ENCODE measurements at places on chromosomes 16 and 17.

- no peak for DNase-seq
Measured at GRCh38 chr17:28967221-28968135, 16.2 kb upstream of the PHF12 start.

DNA sequence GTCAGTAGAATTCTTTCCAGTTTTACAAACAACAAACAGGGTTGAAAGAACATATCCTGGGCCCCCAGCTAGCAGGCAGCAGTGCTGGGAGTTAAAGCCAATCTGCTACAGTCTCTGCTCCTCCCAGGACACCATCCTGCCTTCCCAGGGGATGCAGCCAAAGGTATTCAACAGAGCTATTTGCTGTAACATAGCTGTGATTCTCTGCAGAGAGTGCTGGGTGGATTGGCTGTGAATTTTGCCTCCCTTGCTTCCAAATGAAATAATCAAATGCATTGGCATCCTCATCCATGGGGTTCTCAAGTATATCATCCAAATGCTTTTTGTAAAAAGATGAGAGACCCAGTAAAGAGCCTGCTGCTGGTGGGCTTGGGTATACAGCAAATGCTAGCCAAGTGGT lies 124.3 kb downstream of the NPIPB5 start:
- DNase-seq: no peak

DNA sequence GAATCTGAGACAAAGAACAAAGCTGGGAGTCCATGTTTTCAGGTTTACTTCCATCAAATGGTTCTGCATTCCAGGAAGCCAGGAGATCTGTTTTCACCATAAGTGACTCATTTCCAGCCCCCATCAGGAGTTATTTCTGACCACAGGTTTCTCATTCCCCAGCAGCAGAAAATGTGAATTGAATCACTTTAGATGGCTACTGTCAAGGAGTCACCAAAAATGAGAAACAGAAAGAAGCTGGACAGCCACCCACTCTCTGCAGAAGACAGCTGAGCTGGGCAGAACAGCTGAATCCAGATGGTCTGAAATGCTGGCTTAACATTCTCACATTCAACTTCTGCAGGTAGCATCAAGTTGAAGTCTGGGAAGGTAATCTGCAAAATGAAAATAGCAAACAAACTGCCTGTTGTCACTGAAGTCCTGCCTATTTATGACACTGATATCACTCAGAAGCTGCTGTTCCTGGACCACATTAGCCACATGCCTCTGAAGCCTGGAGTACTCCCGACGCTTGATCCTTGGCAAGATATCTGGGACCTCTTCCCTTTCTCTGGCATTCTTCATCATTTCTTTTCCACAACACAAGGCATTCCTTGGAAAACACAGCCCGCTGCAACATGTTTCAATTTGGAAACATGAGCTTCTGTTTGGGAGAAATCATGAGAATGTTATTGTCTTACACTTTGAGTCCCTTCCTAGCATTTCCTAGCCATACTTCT lies 15.3 kb downstream of the CCL11 start:
- no peak for DNase-seq

DNA sequence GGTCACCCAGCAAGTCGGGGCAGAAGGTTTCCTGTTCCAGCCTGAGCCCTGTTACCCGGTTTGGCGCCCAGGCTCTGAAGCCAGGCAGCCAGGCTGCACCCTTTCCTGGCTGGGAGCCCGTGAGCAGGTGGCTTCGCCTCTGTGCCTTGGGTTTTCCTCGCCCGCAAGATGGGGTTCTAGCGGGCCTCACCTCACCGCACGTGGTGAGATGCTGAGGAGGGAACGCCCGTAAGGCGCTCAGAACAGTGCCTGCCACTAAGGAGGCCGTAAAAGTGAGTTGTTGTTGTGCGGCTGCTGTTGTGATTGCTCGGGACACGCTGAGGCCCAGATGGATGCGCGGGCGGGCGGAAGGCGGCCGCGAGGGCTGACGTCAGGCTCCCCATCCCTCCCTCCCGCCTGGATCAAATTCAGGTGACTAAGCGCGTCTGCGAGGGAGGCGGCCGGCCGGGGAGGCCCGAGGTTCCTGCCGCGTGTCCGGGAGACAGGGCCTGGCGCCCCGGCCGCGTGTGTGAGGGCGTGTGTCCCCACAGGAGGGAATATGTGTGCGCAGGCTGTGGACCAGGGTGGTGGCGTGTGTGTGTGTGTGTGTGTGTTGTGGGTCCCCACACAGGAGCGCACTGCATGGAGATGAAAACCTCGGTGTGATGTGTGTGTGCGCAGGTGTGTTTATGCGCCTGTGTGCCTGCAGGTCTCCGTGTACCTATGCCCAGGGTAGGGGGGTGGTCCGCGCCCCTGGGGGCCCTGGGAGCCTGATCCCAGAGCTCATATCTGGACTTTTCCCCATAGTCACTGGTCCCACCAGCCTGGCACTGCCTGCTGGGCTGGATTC lies 4.3 kb downstream of the CAMKK1 start:
- peak; percentile 89 for DNase-seq

DNA sequence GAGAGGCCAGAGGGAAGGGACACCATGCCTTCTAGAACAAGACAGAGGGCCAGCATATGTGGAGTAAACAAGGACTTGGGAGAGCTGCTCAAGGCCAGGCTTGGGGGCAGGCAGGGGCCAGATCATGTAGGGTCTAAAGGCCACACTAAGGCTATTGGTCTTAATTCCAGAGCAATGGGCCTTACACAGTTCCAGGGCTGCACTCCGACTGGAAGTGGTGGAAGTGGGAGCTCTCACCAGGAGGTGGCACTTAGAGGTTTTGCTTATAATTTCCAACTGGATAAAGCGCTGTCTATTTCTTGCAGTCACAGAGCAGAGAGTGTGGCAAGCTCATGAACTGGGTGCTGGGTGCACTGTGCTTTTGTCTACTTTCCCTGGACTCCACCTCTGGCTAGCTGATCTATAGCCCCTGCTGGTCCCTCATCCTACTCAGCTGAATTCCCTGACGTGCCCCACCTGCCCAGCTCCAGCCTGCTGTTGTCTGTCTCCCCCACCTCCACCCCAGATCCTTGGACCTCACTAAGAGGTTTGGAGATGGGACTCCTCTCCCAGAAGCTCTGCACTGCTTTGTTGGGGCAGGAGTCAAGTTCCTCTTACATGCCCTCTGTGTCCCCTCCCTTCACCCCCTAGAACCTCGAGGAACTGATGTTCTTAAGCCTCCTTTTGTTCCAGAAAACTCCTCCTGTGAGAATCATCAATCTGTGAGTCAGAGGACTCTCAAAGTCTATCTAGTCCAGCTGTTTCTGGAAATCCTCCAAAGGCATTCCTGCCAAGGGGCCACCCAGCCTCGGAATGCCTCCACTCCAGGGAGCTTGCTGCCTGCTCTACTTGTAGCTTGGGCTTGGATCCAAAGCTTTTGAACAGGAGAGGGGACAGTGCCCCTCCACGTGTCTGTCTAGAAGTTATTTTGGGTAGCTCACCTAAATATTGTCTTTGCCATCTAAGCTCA lies 48.1 kb upstream of the KSR1 start:
- no peak for DNase-seq

DNA sequence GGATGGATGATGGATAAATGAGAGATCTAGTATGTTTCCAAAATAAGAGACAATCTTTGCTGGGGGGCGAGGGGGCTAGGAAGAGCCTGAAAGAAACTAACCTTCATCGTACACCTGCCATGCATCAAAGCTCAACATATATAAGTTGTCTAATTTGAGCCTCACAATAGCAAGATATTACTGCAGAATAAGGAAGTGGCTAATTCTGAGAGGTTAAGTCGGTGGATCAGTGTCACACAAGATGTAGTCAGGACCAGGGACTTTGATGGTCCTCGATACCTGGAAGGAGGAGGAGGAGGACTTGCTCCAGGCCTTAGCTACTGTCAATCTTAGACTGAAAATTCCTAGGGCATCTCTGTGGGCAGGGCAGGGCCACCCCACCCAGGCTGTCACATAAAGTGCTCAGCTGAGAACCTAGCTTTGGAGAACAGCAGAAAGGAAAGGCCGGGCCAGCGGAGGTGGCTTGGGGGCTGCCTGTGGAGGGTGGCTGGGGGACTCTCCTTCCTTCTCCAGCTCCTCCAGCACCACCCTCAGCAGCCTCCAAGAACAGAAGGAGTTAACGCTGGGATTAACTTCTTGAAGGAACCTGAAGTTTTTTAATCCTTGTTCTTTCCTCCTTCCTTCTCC lies 460 bp upstream of the SLC13A2 start:
- no peak for DNase-seq

GRCh38 chr16:12543700-12544476 lies 259.8 kb downstream of the CPPED1 start:
- no peak for DNase-seq

GRCh38 chr16:7378024-7378695 lies 45.5 kb downstream of the RBFOX1 start:
- DNase-seq: no peak

DNA sequence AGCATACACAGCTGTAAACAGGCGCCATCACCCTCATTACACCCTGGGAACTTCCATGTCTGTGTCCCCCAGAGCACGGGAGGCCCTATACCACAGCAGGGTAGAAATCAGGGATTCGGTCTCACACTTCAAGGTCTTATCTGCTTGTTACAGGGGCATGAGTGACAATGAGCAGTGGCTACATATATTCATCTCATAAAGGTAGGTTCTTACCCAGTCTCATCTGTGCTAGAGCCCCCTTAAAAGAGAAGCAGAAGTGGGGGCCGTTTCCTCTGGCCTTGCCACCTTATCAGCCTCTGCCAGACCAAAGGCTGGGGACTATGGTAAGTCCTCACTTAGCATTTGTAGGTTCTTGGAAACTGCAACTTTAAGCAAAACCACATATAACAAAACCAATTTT lies 46.5 kb downstream of the IRX5 start:
- no peak for DNase-seq

DNA sequence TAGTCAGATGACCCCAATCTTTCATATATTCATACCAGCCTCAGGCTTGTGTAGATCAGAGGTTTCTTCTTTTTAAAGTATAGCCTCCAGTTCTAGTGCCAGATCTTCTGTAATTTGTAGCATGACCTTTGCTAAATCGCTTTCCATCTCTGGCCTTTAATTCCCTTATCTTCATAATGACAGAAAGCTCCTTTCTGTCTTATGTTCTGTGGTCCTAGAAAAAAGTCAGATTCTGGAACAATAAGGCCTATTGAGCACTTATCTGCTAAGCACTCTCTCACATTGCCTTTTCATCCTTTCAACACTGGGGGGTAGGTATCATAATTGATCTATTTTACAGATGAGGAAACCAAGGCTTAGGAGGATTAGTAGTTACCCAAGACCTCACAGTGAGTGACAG lies 9.2 kb downstream of the CCL16 start:
- DNase-seq: no peak

DNA sequence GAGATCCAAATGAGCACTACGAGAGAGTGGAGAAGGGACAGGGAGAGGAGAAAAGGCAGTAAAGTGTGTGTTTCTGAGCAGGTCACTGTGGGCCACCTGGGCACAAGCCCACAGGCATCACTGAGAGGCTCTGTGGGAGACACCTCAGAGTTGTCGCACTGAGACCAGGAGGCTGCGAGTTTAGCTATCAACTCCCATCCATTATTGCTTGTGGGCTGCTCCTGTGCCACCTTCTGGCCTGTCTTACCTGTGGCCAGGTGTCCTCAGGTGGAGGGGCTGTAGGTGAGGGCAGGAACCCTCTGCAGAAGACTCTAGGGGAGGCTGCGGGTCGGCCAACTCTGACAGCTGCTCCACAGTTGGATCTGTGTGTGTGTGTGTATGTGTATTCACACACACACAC lies 2.5 kb upstream of the PRR29 start:
- no peak for DNase-seq

Data from renal pelvis (tissue), 12 donors.